Forelimb muscle (tissue), 1 donor: ENCODE measurements at places on chromosomes 4 and X.

DNA sequence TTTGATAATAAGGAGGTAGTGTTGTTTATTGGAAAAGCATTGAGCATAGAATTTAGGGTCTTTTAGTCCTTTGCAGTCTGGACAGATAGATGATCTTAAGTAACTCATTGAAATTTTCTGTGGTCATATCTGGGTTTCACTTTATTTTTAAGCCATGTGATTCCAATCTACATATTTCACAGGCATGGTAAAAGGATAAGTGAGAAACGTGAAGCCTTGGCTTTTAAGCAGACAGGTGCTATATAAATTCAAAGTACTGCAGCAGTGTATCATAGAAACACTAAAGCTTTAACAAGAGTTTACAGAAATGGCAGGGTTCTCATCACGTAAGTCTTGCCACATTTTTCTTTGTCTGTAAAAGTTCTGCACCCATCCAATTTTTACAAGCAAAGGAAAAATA is 4.9 kb downstream of the PLS3 start:
- no peak for DNase-seq

GRCh38 chr4:41991916-41992767 is 1.8 kb downstream of the SLC30A9 start:
- DNase-seq = no peak

DNA sequence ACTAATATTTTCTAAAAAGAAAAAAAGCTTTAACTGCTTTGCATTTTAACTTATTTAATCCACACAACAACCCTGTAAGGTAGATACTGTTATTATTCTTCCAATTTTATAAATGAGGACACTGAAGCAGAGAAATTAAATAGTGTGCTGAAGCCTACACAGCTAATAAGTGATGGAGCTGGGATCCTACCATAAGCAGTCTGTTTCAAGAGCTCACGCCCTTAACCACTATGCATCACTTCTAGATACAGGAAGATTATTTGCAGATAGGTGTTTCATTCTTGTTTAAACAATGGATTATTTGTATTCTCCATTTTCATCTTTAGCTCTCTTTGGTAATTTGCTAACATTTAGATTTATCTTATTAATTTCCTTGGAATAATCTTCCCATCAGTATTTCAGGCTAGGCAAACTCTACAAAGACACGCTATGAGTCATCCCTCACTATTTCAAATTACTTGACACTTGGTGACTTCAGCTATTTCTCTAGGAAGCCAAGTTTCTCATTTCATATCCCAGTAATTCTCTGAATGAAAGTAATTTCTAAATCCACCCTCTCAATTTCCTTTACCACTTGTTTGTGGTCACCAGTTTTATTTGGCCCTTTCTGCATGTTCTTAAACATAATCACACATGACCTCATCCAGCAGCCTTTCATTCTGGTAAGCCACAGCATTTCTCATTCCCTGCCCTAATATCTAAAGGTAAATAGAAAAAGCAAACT is 67.3 kb downstream of the ASB9 start:
- DNase-seq = no peak

GRCh38 chr4:67809502-67809901 is 55.3 kb upstream of the GNRHR start:
- no peak for DNase-seq

- no peak for DNase-seq
These were observed 294.9 kb upstream of the PRPS2 start for GRCh38 chrX:12496343-12496742.

DNA sequence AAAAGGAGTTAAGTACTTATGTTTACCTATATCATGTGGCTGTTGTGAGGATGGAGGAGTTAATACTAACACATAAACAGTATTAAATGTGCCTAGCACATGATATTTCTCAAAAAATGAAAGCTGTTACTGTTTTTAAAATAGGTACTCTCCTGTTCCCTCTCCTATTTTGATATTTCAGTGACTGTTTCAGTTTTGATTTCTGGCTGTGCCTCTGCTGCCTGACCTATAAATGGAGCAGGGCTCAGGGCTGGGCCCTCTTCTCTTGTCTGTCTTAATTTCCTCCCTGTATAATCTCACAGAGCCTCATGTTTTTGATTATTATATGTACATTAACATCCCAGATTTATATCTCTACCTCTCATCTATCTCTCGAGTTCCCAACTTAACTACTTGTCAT is 93.3 kb downstream of the UGT8 start:
- no peak for DNase-seq

DNA sequence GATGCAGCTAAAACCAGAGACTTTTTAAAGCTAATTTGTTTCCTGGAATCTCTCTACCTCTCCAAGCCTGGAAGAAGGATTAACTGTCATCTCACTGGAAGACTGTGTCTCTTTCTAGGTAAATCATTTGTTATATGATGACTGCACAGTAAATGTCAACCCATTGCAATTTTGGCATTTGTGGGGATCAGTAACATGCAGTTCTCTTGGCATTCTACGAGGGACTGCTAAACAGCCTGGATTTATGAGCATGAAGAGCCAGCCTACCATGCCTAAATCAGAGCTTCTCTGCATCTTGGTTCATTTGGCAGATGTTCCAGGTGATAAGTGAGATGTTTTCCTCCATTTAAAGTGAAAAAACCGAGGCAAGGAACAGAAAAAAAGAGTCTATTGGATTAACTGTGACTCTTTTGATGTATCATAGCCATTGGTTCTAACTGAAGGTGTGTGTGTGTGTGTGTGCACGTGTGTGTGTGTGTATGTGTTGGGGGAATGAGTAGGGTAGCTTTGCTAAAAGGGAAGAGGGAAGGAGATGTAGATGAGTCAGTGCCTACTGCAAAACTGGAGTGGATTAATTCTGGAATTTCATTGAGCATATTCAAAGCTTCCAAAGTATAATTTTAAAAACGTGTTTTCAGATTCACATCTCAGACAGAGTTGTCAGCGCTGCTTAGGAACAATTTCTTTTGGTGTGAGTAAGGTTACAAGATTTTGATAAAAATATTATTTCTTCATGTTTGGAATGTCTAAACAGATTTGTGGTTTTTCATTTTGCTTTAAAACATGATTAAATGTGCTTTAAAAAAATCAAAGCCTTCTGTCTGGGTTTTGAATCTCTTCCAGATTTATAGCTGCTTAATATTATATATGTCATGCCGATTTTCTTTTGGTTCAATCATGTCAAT is 123.2 kb upstream of the LNX1 start:
- no peak for DNase-seq

GRCh38 chr4:26311633-26312032 is 9.2 kb upstream of the RBPJ start:
- DNase-seq = no peak
